ENCODE measurements at places on chromosomes 7 and 10. TPM values are rescaled to one million over a fixed set of nuclear protein-coding genes. Genes with fewer than 3 reads are reported as not detected.

DNA sequence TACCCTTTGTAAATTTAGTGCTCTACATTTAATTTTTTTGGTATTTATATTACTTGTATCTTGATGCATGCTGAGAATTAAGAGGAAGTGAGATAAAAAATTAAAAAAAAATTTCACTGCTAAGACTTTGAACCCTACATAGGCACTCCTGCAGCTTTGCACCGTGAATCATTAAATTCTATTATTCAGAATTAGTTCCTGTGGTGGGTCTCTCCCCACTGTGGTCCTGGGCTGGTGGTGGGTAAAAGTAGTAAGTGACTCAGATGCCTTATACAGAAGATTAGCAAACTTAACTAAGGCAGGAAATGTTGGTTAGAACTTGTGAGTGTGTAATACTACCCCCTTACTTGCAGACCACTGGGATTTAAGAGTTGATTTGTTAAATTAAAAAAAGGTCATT, 72.6 kb downstream of the AP3M1 start:
- peak; percentile 4 for DNase-seq

- no peak for DNase-seq
Observed at GRCh38 chr7:33798686-33799325, 106.5 kb upstream of the BMPER start.

Gene NKX2-3
- polyA plus RNA-seq, result not detected

DNA sequence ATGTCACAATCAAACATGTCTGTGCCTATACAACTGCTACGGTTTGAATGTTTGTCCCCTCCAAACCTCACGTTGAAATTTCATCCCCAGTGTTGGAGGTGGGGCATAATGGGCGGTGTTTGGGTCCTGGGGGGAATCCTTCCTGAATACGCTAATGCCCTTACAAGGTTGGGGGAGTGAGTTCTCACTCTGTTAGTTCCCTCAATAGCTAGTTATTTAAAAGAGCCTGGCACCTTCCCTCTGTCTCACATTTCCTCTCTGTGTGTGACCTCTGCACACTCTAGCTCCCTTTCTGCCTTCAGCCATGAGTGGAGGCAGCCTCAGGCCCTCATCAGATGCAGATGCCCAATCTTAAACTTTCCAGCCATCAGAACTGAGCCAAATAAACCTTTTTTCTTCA, 129.5 kb downstream of the GRM8 start:
- DNase-seq, result no peak

- no peak for DNase-seq
Observed at GRCh38 chr10:76970711-76971519, 666.7 kb downstream of the KCNMA1 start.

Data from CD8-positive, alpha-beta memory T cell (primary cell).